ENCODE measurements at places on chromosomes 1 and 21. TPM values are rescaled to one million over a fixed set of nuclear protein-coding genes. Genes with fewer than 3 reads are reported as not detected.

DNA sequence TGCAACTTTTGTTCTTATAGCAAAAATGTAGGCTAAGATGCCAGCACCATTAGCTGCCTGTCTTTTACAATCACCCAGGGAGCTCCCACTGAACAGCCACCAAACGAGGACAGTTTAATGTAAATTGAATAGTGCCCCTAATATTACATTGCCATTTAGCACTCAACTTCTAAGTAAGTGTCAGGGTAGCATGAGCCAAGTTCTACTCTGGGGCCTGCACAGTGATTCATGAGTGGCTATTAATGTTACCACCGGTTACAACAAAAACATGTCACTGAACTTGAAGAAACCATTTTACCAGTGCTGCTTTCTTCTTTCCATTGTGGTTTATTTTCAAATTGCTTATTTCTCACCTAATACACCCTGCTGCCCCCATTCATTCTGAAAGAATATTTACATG, 295.6 kb upstream of the RRP15 start:
- DNase-seq: no peak
- H3K4me1 ChIP-seq: no peaks in the 10 kb centered on the region
- no peak overlapping the region for H3K27ac ChIP-seq
- no peak overlapping the region for H3K4me3 ChIP-seq
- no peaks in the 10 kb centered on the region for H3K27me3 ChIP-seq
- no peaks in the 10 kb centered on the region for H3K36me3 ChIP-seq

The RSBN1 gene
- total RNA-seq: 37.0 TPM

DNA sequence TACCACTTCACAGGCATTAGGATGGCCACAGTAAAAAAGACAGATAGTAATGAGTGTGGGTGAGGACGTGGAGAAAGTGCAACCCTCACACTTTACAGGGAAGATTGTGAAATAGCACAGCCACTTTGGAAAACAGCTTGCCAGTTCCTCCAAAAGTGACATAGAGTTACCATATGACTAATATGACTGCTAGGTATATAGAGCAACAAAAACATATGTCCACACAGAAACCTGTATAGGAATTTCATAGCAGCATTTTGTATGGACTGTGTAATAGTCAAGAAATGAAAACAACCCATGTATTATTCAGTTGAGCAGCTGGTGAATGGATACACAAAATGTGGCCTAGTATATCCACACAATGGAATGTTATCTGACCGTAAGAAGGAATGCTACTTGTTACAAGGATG, 30.4 kb upstream of the LBR start:
- H3K36me3 ChIP-seq: peaks cover 2% of the 10 kb centered on the region
- H3K4me3 ChIP-seq: no peak overlapping the region
- no peak for DNase-seq
- no peaks in the 10 kb centered on the region for H3K27me3 ChIP-seq
- peaks cover 33% of the 10 kb centered on the region for H3K4me1 ChIP-seq

The OR2M3 gene
- total RNA-seq: not detected

The VWA5B1 gene
- not detected for total RNA-seq

DNA sequence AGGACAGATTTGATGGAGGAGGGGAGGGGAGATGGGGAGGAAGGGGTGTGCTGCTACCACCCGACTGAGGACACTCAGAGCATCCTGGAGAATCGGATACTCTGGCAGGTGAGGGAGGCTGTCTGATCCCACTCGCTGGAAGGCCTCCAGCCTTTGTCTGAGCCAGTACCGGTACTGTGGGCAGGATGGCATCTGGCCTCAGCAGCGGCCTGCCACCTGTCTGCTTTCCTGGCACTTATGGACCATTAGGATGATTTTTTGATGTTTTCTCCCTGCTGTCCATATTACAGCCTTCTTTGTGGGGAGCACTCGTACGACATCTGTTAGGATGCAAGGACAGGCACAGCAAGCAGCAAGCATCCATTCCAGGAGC, 11.5 kb downstream of the ATP2B4 start:
- no peak for DNase-seq
- peaks cover 53% of the 10 kb centered on the region for H3K36me3 ChIP-seq
- no peak overlapping the region for H3K4me3 ChIP-seq
- no peaks in the 10 kb centered on the region for H3K27me3 ChIP-seq
- H3K4me1 ChIP-seq: peaks cover 25% of the 10 kb centered on the region

The NR5A2 gene
- not detected for total RNA-seq

DNA sequence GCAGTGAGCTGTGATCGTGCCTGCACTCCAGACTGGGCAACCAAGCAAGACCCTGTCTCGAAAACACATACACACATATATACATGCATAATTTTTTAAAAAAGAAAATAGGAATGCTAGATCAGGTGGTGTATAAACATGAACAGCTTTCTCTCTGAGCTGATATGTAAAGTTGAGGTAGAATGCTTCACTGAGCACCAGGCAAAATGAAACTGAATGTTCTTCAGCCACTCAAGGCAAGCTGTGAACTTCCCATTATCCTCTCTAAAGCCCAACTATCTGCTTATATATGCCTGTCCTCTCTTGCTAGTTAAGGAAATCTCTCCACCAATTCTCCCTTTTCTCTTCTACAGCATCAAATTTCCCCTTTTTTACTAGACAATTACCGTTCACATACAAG, 93.0 kb downstream of the NUF2 start:
- H3K4me3 ChIP-seq: no peak overlapping the region
- DNase-seq: no peak
- H3K4me1 ChIP-seq: peaks cover 2% of the 10 kb centered on the region
- no peak overlapping the region for H3K27ac ChIP-seq
- H3K27me3 ChIP-seq: no peaks in the 10 kb centered on the region

DNA sequence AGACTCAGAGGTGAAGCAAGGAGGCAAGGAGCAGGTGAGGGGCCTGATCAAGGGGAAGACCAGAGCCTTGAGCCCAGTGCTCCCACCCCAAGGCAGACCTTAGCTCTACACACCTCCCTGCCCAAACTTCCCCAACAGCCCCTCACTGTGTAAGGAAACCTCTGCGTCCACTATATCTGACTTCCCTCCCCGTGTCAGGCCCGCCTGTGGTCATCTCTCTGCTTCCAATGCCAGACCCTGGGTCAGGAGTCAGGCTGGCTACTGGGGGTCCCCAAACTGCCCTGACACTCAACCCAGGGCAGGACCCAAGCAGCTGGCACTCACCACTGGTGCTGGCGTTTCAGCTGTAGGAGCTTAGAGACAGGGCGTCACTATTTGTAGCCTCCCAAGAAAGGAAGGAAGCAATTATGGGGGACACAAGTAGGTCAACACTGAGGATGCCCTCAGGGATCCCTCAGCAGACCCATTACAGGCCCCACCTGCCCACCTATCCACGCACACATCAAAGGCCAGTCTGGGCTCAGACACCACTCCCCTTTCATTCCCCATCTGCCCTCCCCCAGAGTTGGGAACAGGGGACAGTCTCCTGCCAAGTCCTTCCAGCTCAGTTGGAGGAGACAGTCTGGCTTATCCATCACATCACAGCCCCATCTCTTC, 811 bp upstream of the S100A3 start:
- H3K27me3 ChIP-seq: no peaks in the 10 kb centered on the region
- peaks cover 30% of the 10 kb centered on the region for H3K4me1 ChIP-seq
- no peak for DNase-seq
- no peak overlapping the region for H3K27ac ChIP-seq
- no peak overlapping the region for H3K4me3 ChIP-seq
- H3K36me3 ChIP-seq: peaks cover 4% of the 10 kb centered on the region

GRCh38 chr1:93328809-93329760, 16.6 kb upstream of the DR1 start:
- H3K36me3 ChIP-seq: peaks cover 6% of the 10 kb centered on the region
- H3K4me3 ChIP-seq: no peak overlapping the region
- peaks cover 2% of the 10 kb centered on the region for H3K4me1 ChIP-seq
- no peak for DNase-seq

The ICOSLG gene
- total RNA-seq: 1.8 TPM

GRCh38 chr1:34994878-34995277, 9.7 kb upstream of the TMEM35B start:
- no peak for DNase-seq
- no peaks in the 10 kb centered on the region for H3K27me3 ChIP-seq
- no peak overlapping the region for H3K4me3 ChIP-seq
- H3K27ac ChIP-seq: no peak overlapping the region

The BRINP3 gene
- not detected for total RNA-seq

DNA sequence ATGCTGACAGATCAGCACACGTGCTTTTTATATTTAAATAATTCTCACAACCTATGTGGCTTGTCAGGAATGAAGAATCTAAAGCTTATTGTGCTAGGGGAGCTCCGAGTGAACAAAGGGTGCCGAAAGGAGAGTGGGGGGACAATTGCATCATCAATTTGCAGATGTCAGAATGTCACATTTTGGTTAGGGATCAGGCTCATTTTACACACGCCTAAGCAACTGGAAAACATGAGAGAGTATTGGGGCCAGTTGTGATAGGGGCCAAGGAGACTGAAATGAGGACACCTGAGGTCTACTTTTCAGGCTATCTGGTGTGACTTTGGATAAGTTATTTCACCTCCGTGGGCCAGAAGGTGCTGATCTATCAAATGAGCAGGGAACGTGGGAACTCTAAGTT, 31.8 kb downstream of the RUNX1 start:
- no peak overlapping the region for H3K4me3 ChIP-seq
- H3K4me1 ChIP-seq: peaks cover 33% of the 10 kb centered on the region
- no peak for DNase-seq
- no peaks in the 10 kb centered on the region for H3K36me3 ChIP-seq

- peaks cover 39% of the 10 kb centered on the region for H3K36me3 ChIP-seq
- no peaks in the 10 kb centered on the region for H3K27me3 ChIP-seq
- H3K4me1 ChIP-seq: peaks cover 57% of the 10 kb centered on the region
- peak overlapping the region; percentile 84 for H3K4me3 ChIP-seq
Observed at GRCh38 chr1:24506691-24507381, 4.2 kb downstream of the RCAN3 start.

GRCh38 chr1:227789084-227790033, 26.1 kb upstream of the PRSS38 start:
- H3K27ac ChIP-seq: no peak overlapping the region
- DNase-seq: peak; percentile 32
- H3K4me3 ChIP-seq: peak overlapping the region; percentile 78
- H3K4me1 ChIP-seq: peaks cover 5% of the 10 kb centered on the region
- H3K36me3 ChIP-seq: no peaks in the 10 kb centered on the region
- peaks cover 13% of the 10 kb centered on the region for H3K27me3 ChIP-seq

GRCh38 chr21:17585875-17586450, 26.7 kb downstream of the BTG3 start:
- DNase-seq: no peak
- no peak overlapping the region for H3K27ac ChIP-seq
- no peaks in the 10 kb centered on the region for H3K4me1 ChIP-seq

DNA sequence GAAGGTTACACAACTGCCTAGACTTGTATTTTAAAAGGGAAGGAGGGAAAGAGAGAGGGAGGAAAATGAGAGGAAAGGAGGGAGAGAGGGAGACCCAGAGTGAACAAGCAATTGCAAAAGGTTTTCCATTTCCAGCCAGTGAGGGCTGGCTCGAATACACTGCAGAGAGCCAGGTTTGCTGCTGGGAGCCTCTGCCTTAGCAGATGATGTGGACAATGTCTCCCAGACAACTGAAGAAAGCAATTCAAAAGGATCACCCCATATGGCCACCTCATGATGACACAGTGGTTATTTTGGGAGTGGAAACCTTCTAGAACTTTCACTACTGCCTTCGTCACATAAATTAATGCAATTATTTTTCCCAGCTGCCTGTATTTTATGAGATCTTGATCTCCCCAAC, 86.4 kb downstream of the BCAR3 start:
- no peak overlapping the region for H3K4me3 ChIP-seq
- no peaks in the 10 kb centered on the region for H3K36me3 ChIP-seq
- no peak for DNase-seq
- H3K27ac ChIP-seq: no peak overlapping the region

- no peaks in the 10 kb centered on the region for H3K36me3 ChIP-seq
- peaks cover 30% of the 10 kb centered on the region for H3K27me3 ChIP-seq
- peaks cover 16% of the 10 kb centered on the region for H3K4me1 ChIP-seq
Observed at GRCh38 chr21:33036430-33037162, 10.9 kb downstream of the OLIG2 start.

- H3K4me3 ChIP-seq: no peak overlapping the region
- no peaks in the 10 kb centered on the region for H3K36me3 ChIP-seq
- H3K27me3 ChIP-seq: no peaks in the 10 kb centered on the region
Observed at GRCh38 chr1:160866001-160866694, 3.5 kb upstream of the CD244 start.

GRCh38 chr1:27556781-27557595, 47.0 kb downstream of the AHDC1 start:
- peak; percentile 75 for DNase-seq
- peaks cover 4% of the 10 kb centered on the region for H3K36me3 ChIP-seq
- peaks cover 32% of the 10 kb centered on the region for H3K4me1 ChIP-seq
- H3K27me3 ChIP-seq: no peaks in the 10 kb centered on the region
- peak overlapping the region; percentile 85 for H3K27ac ChIP-seq

DNA sequence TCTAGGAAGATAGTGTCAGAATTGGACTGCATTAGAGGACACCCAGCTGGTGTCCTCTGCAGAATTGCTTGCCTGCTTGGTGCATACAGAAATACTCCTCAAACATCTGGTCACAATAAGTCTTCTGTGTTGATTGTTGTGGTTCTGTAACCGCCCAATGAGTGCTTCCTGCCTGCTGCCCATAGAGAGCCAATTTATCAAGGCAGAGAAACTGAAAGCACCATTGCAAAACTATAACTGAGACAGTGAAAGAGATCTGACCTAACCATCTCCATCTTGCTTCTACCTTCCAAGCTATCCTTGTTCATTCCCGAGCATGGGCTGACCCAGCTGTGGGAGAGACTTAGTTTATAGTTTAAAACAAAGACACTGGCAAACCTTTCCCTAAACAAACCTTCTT, 462.4 kb upstream of the RGS18 start:
- no peak overlapping the region for H3K4me3 ChIP-seq
- H3K36me3 ChIP-seq: no peaks in the 10 kb centered on the region
- DNase-seq: no peak
- no peak overlapping the region for H3K27ac ChIP-seq

The DNALI1 gene
- total RNA-seq: not detected

DNA sequence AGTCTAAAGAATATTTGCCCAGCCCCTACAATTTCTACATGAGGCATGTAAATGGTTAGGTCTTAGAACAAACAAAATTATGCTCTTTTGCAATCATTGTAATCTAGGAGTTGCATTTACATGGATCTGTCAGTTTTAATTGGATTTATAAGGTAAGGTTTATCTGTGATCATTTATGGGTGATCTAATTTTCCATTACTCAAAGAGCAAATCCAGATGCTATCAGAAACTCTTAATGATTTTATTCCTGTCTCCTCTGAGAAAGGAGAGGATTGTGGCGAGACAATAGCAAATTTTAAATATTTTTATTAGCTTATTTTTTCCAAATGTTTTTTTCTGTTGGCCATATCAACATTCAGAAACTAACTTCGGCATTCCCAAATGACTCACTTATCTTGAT, 14.2 kb upstream of the NEGR1 start:
- no peaks in the 10 kb centered on the region for H3K4me1 ChIP-seq
- no peak overlapping the region for H3K27ac ChIP-seq
- H3K36me3 ChIP-seq: no peaks in the 10 kb centered on the region

DNA sequence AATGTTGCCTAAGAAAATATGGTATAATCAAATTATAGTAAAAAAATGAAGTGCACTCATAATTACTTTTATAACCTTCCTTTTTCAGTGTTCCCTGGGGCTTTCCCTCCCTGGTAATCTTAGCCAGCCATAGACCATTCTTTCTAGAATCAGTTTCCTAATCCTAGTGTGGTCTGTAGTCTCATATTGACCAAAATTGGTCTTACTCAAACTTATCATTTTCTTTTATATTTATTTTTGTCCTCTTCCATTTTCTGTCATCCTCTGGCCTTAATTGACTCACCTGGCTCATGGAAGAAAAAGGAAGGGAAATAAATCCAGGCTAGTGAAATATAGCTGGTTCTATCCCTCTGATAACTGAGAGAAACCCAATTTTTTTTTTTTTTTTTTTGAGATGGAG, 70.9 kb upstream of the BMP8A start:
- H3K4me1 ChIP-seq: peaks cover 5% of the 10 kb centered on the region
- no peaks in the 10 kb centered on the region for H3K27me3 ChIP-seq
- DNase-seq: no peak
- peaks cover 23% of the 10 kb centered on the region for H3K36me3 ChIP-seq
- no peak overlapping the region for H3K27ac ChIP-seq
- no peak overlapping the region for H3K4me3 ChIP-seq

Data from activated naive CD8-positive, alpha-beta T cell treated with anti-CD3 and anti-CD28 coated beads, Interleukin-2, amount 10 ng/mL, durations not matched to agents 7 days and 5 days (primary cell).